Activated CD4-positive, alpha-beta T cell treated with anti-CD3 and anti-CD28 coated beads for 24 hours (primary cell): ENCODE measurements at places on chromosomes 11 and 22.

GRCh38 chr22:29049655-29050263 is 11.9 kb downstream of the C22orf31 start:
- no peak for DNase-seq

GRCh38 chr11:69358398-69359020 is 64.6 kb downstream of the MYEOV start:
- DNase-seq, result no peak

- no peak for DNase-seq
Observed at GRCh38 chr11:119572481-119573424, 149.8 kb upstream of the THY1 start.

- no peak for DNase-seq
Observed at GRCh38 chr11:64757549-64758329, 2.0 kb downstream of the PYGM start.

DNA sequence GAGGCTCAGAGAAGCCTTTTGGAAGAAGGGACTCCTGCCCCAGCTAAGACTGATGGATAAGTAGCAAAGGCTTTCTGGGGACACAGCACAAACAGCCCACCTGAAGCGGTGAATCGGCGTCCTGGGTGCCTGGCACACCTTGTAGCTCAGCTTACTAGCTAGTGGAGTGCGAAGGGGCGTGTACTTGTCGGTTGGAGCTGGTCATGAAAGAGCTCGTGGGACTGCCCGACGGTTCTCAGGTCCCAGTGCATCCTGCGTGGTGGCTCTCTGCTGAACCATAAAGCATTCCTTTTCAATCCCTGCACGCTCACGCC is 690 bp upstream of the UVRAG start:
- no peak for DNase-seq

GRCh38 chr11:65555693-65556231 is 2.4 kb downstream of the LTBP3 start:
- no peak for DNase-seq

GRCh38 chr11:77999446-78000030 is 5.1 kb upstream of the INTS4 start:
- no peak for DNase-seq

DNA sequence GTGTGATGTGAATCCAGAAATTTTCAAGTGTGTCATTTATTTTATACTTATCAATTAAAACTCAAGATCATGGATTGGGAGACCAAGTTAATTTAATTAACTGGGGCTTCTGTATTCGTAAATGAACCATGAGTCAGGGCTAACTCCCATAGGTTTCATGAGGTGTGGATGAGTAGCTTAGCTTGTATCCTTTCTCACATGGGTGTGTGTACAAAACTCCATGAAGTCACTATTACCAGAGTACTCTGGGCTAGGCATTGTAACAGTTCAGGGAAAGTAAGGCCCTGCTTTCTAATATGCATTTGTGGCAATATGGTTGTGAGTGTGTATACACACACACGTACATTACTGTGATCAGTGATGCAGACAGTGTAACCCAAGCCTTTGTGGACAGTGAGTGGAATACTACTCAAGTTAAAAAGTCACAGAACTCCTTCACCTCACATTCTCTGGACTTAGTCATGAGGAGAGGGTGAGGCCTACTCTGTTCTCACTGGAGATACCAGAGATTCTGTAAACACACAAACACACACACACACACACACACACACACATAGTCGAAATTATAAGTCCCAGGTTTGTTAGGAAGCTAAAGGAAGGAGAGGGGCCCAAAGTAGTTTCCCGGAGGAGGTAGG is 3.5 kb downstream of the CNTF start:
- DNase-seq, result no peak
